Glomerular endothelial cell (primary cell): ENCODE measurements at places on chromosomes 6 and 20. TPM values are rescaled to one million over a fixed set of nuclear protein-coding genes. Genes with fewer than 3 reads are reported as not detected.

GRM1 gene
- total RNA-seq = 0.05 and 0.06 TPM in 2 replicates

SPDEF gene
- not detected in 2 replicates for total RNA-seq

DNA sequence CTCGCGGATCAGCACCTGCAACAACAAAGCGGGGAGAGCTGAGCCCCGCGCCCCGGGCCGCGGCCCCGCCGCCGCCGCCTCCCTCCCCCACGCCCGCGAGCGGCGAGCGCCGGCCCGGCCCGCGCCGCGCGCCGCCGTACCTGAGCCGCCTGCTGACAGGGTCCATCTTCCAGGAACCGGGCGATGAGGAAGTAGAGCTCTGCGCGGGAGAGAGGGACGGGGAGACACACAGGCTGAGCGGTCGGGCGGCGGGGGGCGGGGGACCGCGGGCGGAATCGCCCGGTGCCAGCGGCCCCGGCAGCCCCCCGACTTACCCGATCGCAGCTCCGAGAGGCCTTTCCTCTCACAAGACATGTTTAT is 359 bp downstream of the PHIP start:
- DNase-seq = no peak

DNA sequence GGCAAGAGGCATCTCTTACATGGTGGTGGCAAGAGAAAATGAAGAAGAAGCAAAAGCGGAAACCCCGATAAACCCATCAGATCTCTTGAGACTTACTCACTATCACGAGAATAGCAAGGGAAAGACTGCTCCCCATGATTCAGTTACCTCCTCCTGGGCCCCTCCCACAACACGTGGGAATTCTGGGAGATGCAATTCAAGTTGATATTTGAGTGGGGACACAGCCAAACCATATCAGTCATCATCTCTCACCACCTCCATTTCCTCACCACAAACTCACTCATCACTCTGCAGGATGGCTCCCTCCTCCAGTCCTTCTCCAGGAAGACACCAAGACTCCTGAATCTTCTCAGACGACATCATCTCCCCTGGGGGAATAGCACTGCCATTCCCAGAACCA is 25.8 kb upstream of the SLC16A10 start:
- no peak for DNase-seq

DNA sequence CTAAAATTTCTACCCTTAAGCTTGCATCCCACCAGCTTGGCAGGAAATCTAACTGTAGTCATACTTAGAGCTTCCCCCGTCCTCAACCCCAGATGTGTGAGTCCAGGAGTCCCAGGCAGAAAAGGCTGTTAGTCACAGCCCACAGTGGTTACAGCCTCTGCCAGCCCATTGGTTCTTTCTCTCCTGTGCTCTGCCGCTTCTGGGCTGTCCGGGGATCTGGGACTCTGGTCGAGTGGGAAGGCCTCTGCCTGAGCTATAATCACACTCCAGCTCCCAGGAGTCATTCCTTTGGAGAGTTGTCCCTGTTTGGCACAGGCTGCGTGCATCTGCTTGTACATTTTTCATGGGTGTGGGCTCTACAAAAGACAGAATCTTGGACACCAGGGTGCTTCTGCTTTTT is 45.6 kb upstream of the FYN start:
- no peak for DNase-seq
